ENCODE measurements at places on chromosomes 16 and 17.

GRCh38 chr16:51500306-51500705 lies 349.2 kb upstream of the SALL1 start:
- no peak for DNase-seq

- DNase-seq: no peak
These were observed 2.1 kb downstream of the GSE1 start for GRCh38 chr16:85615014-85615851.

DNA sequence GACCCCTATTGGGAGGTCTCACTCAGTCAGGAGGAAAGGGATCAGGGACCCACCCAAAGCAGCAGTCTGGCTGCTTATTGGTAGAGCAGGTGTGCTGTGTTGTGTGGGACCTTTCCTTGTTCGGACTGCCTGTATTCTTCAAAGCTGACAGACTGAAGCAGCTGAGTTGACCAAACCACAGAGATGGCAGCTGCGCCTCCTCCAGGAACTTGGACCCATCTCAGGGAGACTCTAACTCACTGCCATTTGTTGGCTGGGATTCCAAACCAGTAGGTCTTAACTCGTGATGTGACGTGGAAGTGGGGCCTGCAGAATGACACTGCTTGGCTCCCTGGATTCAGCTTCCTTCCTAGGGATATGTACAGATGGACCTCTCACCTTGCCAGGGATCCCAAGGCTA lies 9.6 kb upstream of the UQCRC2 start:
- DNase-seq: no peak

GRCh38 chr17:75012096-75012345 lies 449 bp upstream of the MRPL58 start:
- no peak for DNase-seq
